ENCODE measurements at places on chromosomes 4 and X. TPM values are rescaled to one million over a fixed set of nuclear protein-coding genes. Genes with fewer than 3 reads are reported as not detected.

Gene SSX5
- polyA plus RNA-seq: not detected

DNA sequence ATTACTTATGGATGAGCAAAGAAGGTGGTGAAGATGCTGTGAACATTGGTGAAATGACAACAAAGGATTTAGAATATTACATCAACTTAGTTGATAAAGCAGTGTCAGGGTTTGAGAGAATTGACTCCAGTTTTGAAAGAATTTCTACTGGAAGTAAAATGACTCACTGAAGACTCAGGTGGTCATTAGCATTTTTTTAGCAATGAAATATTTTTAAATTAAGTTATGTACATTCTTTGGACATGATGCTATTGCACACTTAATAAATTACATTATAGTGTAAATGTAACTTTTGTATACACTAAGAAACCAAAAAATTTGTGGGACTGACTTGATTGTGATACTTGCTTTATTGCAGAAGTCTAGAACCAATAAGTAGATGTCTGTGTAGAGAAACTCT is 56.9 kb downstream of the USO1 start:
- DNase-seq: peak; percentile 49

- no peak for DNase-seq
These were observed 308.6 kb upstream of the GIMD1 start for GRCh38 chr4:106677213-106677612.

GRCh38 chr4:145034727-145035211 is 63.2 kb downstream of the ANAPC10 start:
- peak; percentile 85 for DNase-seq

Gene ADH1A
- polyA plus RNA-seq: not detected

GRCh38 chrX:18753631-18754030 is 46.2 kb downstream of the PPEF1 start:
- no peak for DNase-seq

DNA sequence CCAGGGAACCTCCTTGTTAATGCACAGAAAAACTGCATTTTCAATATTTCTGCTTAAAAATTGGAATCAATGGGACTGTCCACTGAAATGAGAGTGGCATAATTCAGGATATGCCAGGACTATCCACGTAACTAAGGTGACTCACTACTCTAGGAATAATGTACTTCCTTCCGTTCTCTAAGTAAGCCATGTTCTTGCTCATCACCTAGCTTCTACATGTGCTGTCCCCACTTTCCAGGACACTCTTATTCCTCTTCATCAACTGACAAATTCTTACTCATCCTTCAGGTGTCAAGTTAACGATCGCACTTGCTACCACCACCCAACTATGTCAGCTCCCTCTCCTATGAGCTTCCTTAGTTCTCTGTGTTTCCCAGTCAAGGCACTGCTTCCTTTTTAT is 342.8 kb upstream of the F9 start:
- no peak for DNase-seq

GRCh38 chr4:40719008-40719623 is 30.6 kb upstream of the NSUN7 start:
- DNase-seq: peak; percentile 64
